ENCODE measurements at places on chromosomes 16 and 17.

- DNase-seq: no peak
Measured at GRCh38 chr17:55283256-55283965, 18.7 kb downstream of the HLF start.

- no peak for DNase-seq
Measured at GRCh38 chr17:49520386-49521087, 25.4 kb downstream of the NGFR start.

DNA sequence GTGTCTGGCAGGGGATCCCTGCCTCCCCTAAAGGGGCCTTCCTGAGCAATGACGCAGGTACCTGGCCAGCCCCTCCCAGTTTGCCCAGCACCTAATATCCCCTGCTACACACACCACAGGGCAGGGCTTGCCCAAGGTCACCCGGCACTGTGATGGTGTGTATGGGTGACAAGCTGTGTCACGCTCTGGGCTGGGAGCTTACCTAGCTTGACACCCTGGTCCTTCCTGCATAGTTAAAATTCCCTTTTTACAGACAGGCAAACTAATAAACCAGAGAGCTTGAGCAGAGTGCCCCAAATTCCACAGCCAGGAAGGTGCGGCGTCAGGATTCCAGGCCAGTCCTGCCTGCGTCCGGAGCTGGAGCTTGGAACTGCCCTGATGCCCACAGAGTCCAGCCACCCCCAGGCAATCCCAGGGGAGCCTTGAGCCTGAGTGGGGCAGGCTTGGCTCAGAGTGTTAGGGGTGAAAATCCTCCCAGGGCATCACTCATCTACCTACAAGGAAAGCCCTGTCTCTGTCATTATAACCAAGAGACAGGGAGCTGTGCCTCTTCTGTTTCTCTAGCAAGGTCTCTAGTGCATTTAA, 18.1 kb downstream of the MMP15 start:
- DNase-seq: no peak

DNA sequence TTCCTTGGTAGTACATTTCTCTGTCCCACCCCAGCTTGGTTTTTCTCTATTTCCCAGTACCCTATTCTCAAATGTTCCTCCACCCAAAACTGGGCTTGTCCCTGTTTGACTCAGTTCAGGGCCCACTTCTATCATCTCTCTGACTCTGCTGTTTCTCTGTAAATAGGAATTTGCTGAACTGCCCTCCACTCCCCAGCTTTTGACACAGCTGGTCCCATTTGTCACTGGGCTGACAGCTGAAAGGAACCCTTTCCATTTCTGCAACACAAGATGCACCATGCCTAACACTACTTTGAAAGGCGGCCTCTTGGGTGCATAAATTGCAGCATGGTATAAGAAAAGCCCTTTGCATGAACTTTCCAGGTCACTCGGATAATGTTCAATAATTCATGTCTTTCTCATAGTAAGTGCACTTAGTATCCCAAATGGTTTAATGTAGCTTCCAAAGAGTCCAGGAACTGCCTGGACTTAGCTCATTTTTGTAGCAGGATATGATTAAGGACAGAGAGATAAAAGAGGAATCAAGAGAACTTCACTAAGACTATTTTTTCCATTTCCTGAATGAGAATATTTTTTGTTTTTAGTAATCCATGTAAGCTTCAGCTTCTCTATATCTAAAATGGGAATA, 256.7 kb downstream of the CDH11 start:
- no peak for DNase-seq

DNA sequence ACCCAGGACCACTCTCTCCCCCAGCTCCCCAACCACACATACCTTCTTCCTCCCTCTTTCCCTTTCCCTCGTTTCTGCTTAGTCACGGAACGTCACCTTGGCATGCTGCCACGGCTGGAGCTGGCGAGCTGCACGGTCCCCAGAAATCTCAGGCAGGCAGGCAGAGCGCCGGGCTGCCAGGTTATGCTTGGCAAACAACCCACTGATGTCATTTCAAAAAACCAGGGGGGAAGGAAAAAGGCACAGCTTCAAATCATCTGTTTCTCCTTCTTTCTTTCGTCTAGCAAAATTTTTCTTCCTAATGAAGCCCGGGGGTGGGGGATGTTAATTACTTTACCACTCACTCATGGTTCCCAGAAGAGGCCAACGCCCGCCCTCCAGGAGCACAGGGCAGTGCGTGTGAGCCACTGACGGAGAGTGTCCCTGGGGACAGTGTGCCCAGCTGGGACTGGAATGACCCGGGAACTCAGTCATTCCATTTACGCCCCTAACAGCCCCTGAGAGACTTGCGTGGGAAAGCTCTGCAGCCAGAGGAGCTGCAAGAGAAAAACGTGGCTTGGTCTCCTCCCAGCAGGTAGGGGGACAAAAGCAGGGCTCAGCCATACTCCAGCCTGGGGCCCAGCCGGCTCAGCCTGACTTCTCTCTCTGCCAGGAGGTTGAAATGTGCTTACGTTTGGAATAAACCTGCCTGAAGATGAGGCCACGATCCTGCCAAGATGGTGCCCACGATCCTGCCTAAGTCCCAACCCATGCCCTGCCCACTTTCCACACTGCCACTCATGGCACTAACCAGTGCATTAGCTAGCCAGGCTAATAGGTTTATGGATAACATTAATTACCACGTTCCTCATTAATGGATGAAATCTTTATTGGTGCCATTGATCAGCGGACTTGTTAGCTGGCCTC, 198.9 kb downstream of the ZFHX3 start:
- peak; percentile 18 for DNase-seq

DNA sequence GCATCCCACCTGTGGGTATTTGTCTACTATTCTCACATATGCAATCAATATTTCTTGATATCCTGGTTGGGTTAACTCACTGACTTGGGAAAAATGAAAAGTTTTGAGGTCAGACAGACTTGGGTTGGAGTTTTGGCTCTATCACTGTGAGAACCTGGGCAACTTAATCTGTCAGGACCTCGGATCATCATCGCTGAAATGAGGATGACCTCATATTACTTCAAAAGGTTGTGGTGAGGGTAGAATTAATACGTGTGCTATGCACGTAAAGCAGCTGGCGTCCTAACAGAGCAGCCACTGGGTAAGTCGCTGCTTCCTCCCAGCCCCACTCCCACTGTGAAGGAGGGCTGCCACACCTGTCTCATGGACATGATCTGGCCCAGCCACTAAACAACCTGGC, 57.3 kb downstream of the COG7 start:
- no peak for DNase-seq

DNA sequence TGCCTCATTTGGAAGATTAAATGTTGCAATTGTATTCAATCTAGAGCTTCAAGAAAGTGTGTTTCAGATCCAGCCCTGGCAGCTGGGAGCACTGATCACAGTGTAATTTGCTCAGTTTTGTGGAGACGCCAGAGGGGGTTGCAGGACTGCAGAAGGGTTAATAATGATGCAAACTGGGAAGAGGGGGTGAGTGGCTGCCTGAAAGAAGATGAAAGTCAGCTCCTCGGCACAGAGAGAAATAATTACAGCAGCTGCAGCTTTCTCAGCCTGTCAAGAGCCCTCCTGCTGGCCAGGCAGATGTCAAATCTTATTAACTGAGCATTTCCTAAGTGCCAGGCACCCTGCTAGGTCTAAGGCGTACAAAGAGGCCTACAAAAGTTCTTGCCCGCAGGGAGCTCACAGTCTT, 97.7 kb downstream of the ZNF18 start:
- DNase-seq: no peak

DNA sequence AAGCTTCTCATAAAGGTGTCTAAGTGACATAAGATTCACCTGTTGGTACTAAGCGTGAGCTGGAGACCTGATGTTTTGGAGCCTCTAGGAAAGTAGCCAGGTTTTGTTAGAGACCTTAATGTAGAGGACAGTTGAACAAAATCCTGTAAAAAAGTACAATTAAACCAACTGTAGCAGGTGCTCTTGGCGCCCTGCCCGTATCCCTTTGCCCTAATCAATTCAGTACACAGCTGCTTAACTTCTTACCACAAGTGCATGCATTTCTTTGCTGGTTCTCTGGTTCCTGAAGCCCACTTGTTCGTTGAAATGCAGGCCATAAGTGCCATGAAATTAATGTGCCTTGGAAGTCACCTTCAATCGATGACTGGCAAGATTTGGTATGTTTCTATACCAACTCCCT, 24.4 kb downstream of the GLP2R start:
- DNase-seq: no peak

- DNase-seq: no peak
Measured at GRCh38 chr16:54923055-54923473, 7.6 kb upstream of the IRX5 start.

- DNase-seq: no peak
Measured at GRCh38 chr16:75423723-75424104, 9.6 kb downstream of the CFDP1 start.

GRCh38 chr17:35447499-35447898, 1.1 kb downstream of the SLFN13 start:
- no peak for DNase-seq

GRCh38 chr17:62140836-62141235, 75.8 kb upstream of the MED13 start:
- DNase-seq: no peak

DNA sequence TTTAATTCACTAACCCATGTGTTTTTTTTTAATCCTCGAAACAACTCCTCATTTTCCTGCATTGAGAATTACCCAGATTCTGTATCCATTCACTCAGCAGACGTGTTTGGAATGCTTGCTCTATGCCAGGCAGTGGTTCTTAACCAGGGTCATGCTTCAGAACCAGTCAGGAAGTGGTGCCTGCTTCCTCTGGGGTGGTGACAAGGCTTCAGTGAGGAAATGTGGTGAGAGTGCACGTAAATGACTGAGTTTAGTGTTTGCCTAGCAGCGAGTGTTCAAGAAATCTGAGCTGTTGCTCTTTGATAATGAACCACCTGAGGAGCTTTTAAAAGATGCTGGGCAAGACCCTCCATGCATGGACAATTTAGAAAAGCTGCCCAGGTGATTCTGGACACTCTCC, 9.9 kb downstream of the ZFP90 start:
- no peak for DNase-seq

DNA sequence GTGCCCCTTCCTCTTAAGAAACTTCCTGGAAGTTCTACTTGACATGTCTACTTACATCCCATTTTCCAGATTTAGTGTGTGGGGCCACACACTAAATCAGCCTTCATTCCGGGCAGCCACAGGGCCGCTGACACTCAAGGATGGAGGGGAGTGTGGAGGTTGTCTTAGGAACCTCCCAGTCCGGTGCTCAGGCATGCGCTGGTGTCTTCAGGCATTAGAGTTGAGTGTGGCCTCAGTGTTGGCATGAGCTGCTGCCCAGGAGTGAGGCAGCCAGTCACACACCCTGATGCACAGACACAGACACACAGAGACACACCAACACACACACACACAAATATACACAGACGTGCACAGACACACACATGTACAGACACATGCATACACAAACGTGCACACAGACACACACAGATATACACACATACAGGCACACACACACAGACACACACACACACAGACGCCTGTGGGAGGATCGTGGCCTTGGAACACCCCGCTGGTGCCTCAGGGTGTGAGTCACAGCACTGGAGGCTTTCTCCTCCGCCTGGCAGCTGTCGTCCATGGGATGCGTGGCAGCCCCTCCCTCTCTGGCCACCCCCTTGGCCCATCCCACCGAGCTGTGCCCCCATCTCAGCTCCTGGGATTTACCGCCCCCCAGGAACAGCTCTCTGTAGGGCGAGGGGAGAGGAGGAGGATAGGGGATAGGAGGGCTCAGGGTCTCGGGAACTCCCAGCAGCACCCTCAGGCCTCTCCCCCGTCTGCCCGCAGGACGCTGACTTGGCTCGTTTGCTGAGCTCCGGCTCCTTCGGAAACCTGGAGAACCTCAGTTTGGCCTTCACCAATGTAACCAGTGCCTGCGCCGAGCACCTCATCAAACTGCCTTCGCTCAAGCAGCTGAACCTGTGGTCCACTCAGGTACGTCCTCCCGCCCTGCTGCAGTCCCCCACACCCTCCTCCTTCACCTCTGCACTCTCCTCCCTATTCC, 75.6 kb upstream of the PLCG2 start:
- DNase-seq: no peak

DNA sequence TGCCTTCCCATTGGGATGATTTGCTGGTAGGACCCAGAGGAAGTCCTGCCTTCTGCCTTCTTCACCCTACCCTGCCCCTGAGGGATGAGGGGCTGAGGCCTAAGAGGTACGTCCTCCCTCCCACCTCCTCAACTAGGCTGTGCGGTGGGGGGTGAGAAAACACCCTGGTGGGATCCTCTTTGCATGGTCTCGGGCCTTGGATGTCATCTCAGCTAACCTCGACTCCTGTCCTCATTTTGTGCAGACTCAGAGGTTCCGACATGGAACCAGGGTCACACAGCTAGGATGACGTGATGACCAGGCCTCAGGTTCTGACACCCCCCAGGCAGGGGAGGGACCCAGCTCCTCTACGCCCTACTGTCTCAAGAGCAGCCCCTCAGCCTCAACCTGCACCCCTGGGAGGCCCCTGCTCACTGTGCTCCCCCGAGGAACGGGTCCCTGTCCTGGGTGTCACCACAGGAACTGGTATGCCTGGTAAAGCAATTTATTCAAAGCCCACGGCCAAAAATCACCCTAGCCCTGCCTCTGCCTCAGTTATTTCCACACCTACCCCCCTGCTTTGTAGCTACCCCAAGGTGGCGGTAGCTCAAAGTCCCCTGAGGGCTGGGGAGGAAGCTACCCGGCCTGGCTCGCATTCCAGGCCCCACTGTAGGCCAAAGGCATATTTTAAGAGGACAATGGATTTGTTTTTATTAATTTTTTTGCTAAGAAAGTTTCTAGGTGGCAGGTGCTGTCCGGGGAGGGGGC, 17.5 kb downstream of the UNC13D start:
- DNase-seq: no peak

- DNase-seq: no peak
Measured at GRCh38 chr16:72940886-72941285, 107.0 kb downstream of the ZFHX3 start.

- DNase-seq: no peak
Measured at GRCh38 chr17:50161911-50162288, 3.9 kb upstream of the SGCA start.

DNA sequence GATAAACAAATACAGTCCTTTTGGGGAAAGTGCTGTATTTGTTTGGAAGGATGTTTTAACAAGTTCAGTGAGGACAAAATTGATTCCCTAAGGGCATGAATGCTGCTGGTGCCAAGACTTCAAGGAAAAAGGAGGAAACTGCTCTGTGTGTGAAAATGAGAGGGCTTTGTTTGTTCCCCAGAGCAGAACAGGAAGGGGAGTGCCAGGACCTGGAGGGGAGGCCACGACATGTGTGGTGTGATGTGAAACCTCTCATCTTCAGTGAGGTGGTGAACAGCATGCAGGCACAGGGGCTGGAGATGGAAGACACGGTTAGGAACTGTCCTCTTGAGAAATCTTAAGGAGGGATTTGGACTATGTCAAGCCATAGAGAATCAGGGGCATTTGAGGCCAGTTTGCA, 46.6 kb upstream of the GRIN2A start:
- DNase-seq: no peak
